Adrenal gland (tissue), 19 donors: ENCODE measurements at places on chromosomes 5 and 9.

- DNase-seq: peak; percentile 44
Observed at GRCh38 chr9:134185536-134186011, 21.2 kb upstream of the RNU6ATAC start.

GRCh38 chr5:109506556-109506955 lies 96.8 kb upstream of the PJA2 start:
- no peak for DNase-seq

DNA sequence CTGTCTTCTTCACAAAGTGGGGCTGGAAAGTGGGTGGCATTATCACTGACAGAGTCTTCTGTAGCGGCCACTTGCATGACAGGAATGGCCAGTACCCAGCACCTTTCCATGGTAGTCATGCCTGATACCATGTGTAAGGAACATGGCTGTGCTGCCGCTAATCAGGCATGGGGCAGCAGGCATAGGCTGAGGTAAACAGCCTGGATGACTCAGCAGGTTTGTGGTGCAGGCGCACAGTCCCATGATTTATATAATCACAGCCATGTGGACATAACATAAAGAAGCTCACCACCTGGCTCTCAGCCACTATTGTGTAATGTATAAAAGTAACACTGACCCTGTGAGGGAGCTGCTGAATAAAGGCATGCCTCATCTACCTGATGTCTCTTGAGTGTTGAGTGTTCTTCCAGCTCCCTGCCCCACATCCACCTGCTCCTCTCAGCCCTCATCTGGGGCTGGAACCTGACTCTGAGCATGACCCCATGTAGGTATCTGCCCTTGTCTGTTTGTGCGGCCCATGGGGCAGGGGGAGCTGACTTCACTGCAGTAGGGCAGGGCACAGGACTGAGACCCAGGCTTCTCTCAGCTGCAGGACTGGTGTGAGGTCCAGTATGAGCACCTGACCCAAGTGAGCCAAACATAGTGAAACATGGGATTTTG lies 13.2 kb upstream of the ICE1 start:
- DNase-seq: peak; percentile 5

DNA sequence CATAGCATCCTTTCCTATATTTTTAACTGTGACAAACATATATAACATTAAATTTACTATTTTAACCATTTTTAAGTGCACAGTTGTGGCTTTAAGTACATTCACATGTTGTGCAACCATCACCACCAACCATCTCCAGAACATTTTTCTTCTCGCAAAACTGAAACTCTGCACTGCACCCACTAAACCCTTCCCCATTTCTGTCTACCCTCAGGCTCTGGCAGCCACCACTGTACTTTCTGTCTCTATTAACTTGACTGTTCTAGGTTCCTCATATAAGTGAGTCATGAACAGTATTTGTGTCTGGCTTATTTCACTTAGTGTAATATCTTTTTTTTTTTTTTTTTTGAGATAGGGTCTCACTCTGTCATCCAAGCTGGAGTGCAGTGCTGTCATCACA lies 25.5 kb downstream of the KCNMB1 start:
- no peak for DNase-seq

DNA sequence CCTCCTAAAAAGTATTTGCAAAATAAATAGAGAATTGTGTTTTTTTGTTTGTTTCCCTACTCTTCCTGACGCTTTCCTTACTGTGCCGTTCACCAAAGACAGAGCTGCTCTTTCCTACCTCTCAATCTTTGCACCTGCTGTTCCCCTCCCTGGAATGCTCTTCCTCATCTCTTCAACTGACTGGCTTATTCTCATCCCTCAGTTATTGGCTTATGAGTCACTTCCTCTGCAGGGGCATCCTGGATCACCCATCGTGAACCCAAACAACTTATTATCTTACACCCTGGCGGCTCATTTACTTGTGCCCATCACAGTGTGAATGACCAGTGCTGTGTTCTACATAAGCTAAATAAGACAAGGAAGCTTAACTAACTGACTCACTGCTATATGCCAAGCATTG lies 36.1 kb upstream of the CCNG1 start:
- DNase-seq: no peak
